Osteocyte (in vitro differentiated cells): ENCODE measurements at places on chromosomes 11 and 22. TPM values are rescaled to one million over a fixed set of nuclear protein-coding genes. Genes with fewer than 3 reads are reported as not detected.

DNA sequence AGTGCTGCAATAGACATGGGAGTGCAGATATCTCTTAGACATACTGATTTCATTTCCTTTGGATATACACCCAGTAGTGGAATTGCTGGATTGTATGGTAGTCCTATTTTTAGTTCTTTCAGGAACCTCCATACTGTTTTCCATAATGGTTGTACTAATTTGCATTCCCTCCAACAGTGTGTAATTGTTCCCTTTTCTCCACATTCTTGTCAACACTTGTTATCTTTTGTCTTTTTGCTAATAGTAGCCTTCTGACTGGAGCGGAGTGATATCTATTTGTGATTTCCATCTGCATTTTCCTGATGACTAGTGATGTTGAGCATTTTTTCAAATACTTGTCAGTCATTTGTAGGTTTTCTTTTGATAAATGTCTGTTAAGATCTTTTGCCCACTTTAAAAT lies 128.9 kb downstream of the CTNND1 start:
- no peak overlapping the region for H3K4me3 ChIP-seq
- H3K27ac ChIP-seq = no peak overlapping the region
- no peaks in the 10 kb centered on the region for H3K4me1 ChIP-seq
- DNase-seq = no peak

DNA sequence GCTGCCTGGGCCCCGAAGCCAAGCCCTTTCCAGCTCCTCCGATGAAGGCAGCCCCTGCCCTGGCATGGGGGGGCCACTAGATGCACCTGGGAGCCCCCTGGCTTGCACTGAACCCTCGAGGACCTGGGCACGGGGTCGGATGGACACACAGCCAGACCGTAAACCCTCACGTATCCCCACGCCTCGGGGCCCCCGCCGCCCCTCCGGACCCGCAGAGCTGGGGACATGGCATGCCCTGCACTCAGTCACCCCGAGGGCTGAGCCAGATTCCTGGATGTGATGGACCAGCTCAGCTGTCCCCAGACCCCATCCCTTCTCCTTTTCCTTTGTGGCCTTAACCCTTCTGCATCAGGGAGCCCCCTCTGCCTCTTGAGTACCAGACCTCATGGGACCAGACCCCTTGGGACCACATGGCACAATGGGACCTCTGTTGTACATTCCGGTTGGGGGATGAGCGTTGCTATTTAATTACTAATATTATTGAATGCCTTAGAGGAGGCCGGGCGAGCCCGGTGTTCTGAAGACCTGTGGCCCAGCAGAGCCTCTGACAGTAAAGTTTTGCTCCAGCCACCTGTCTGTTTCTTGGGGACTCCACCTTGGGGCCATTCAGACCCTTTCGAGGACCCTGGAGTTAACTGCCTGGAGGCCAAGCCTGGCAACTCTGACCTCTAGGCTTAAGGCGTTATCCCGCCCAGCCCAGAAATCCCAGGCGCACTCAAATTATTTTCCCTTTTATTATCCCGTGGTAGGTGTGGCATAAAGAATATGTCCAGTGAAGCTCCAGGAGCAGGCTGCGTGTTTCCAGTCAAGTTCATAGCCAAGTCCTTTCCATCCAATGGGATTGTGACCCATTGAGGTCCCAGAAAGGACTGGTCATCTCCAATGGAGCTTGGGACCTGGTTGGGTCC lies 3.0 kb downstream of the RASL10A start:
- H3K27me3 ChIP-seq = peaks cover 25% of the 10 kb centered on the region
- no peak overlapping the region for H3K4me3 ChIP-seq
- no peaks in the 10 kb centered on the region for H3K36me3 ChIP-seq
- peak overlapping the region; percentile 79 for H3K27ac ChIP-seq

Gene OR52H1
- total RNA-seq = not detected in 2 replicates

DNA sequence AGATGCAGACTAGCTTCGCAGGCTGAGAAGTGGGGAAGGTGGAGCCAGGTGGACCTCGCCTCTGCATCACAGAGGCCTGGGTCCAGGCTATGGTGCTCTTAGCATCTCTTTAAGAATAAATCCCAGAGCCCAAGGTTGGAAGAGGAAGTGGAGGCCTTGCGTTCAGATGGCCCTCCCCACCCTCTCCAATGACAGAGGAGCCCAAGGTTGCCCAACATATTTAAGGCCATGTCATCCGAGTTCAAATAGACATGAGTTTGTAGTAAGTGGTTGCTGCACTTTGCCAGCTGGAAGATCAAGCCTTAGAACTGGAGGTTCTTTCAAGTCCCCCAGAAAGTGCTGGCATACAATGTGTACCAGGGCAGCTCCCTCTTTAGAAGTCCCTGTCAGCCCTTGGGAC lies 47.1 kb upstream of the HORMAD2 start:
- peaks cover 13% of the 10 kb centered on the region for H3K36me3 ChIP-seq
- no peaks in the 10 kb centered on the region for H3K27me3 ChIP-seq
- peaks cover under 1% of the 10 kb centered on the region for H3K4me1 ChIP-seq

- no peak for DNase-seq
- no peaks in the 10 kb centered on the region for H3K27me3 ChIP-seq
- H3K4me3 ChIP-seq = no peak overlapping the region
- H3K36me3 ChIP-seq = peaks cover 29% of the 10 kb centered on the region
- H3K27ac ChIP-seq = peak overlapping the region; percentile 37
These were observed 30.7 kb upstream of the ARFGAP3 start for GRCh38 chr22:42887523-42888507.

- H3K4me1 ChIP-seq = no peaks in the 10 kb centered on the region
- H3K4me3 ChIP-seq = no peak overlapping the region
- H3K27me3 ChIP-seq = no peaks in the 10 kb centered on the region
- H3K27ac ChIP-seq = no peak overlapping the region
- DNase-seq = no peak
These were observed 77.5 kb downstream of the EFCAB6 start for GRCh38 chr22:43734370-43735150.

GRCh38 chr11:34464591-34465051 lies 25.9 kb downstream of the CAT start:
- DNase-seq = no peak
- peaks cover 62% of the 10 kb centered on the region for H3K36me3 ChIP-seq
- H3K27ac ChIP-seq = no peak overlapping the region
- no peak overlapping the region for H3K4me3 ChIP-seq
- H3K4me1 ChIP-seq = no peaks in the 10 kb centered on the region

Gene RPS19BP1
- 51.1 and 53.1 TPM in 2 replicates for total RNA-seq

DNA sequence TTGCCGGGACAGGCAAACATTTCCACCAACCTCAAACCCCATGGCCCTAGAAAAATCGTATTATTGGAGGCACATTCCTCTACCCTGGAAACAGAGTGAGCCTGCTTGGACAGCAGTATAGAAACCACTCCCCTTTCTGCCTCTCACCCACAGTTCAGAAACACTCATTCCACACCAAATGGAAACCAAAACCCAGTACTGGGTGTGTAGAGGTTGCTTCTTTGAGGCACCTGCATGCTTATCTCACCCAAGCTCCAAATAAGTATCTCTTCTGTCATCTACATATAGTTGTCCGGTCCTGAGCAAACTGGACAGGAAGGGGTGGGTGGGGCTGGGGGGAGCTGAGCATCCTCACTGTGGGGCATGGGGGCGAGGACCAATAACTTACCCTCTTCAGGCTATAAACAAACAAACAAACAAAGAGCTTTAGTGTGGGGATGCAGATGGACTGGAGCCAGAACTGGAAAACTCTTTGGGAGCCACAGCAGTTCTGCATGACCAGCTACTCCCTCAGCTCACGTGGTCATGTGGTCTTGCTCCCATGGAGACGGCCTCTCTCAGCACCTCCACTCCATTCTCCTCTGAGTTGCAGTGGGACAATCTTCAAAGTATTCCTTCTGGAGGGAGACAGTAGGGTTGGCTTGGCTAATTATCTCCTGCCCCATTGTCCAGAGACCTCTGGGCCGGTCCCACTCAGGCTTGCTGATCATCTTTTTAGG lies 1.0 kb upstream of the PLAAT2 start:
- no peak overlapping the region for H3K27ac ChIP-seq
- peaks cover 11% of the 10 kb centered on the region for H3K4me1 ChIP-seq
- peaks cover 13% of the 10 kb centered on the region for H3K27me3 ChIP-seq
- H3K36me3 ChIP-seq = no peaks in the 10 kb centered on the region
- H3K4me3 ChIP-seq = no peak overlapping the region
- DNase-seq = no peak

DNA sequence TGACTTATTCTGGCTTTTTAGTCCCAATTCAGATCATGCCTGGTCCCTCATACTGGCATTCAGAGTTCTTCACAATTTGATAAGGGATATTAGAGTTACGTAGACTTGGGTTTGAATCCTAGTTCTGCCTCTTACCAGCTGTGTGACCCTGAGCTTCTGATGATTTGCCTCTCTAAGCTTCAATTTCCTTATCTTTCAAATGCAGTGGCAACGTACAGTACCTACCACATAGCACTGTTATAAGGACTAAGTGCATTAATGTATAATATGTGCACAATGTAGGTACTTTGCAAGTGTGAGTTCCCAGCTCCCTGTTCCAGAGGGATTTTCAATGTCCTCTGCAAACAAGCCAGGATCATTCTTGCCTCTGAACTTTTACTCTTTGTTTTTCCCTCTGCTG lies 7.3 kb downstream of the RHOG start:
- DNase-seq = no peak
- H3K4me3 ChIP-seq = no peak overlapping the region
- H3K27me3 ChIP-seq = no peaks in the 10 kb centered on the region
- H3K27ac ChIP-seq = no peak overlapping the region

DNA sequence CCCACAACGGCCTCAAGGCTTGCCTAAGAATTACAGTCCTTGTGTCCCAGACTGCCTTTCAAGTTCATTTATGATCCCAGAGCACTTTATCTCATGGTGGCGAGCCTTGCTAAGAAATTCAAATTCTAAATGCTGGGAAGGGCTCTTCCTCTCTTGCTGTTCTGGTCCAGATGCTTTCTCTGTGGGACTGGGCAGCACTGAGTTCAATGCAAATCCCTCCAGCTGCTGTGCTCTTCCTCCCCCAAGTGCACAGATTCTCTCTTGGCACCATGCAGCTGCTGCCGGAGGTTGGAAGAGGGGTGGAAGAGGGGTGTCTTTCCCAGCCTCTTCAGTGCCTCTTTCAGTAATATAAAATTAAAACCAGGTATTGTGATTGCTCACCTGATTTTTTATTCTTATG lies 828.0 kb downstream of the DLG2 start:
- H3K4me3 ChIP-seq = no peak overlapping the region
- no peak for DNase-seq
- no peaks in the 10 kb centered on the region for H3K27me3 ChIP-seq
- H3K4me1 ChIP-seq = no peaks in the 10 kb centered on the region
- H3K27ac ChIP-seq = no peak overlapping the region

Gene ARHGAP42
- 12.7 and 14.2 TPM in 2 replicates for total RNA-seq

Gene CRYBB2
- not detected in 2 replicates for total RNA-seq

DNA sequence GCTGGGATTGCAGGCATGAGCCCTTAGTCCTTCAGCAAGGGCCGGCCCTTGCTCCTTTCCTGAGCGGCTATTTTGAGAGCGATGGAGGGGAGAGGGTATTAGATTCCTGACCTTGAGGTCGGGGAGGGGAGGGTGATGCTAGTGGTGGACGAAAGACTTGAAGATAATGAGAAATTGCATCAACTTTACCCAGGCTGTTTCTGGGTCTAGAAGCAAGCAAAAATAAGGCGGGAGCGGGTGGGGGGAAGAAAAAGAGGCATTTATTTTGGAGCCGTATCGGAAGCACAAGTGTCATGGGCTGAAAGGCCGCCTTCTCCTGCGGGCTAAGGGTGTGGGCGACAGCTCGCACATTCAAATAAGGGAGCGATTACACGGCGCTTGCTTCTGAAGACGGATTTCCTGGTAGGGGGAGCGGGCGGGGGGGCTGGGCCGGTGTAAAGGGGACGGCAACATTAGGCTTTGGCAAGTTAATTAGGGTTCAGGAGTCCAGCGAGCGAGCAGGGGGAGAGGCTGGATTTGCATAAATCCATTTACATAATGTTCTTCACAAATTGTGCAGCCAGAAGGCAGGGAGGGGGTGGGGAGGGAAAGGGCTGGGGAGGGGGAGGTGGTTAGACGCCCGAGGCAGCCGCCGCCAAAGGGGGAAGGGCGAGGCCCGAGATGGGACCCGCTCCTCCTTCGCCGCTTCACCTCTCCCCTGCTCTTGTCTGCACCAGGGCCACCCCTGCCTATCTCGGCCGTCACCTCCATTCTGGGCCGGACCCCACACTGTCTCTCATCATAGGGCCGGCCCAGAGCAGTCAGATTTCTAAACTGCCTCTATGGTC lies 245.9 kb downstream of the MIAT start:
- DNase-seq = no peak
- peaks cover under 1% of the 10 kb centered on the region for H3K36me3 ChIP-seq
- H3K4me3 ChIP-seq = no peak overlapping the region
- H3K27me3 ChIP-seq = no peaks in the 10 kb centered on the region
- H3K27ac ChIP-seq = no peak overlapping the region

Gene CARD18
- not detected in 2 replicates for total RNA-seq

DNA sequence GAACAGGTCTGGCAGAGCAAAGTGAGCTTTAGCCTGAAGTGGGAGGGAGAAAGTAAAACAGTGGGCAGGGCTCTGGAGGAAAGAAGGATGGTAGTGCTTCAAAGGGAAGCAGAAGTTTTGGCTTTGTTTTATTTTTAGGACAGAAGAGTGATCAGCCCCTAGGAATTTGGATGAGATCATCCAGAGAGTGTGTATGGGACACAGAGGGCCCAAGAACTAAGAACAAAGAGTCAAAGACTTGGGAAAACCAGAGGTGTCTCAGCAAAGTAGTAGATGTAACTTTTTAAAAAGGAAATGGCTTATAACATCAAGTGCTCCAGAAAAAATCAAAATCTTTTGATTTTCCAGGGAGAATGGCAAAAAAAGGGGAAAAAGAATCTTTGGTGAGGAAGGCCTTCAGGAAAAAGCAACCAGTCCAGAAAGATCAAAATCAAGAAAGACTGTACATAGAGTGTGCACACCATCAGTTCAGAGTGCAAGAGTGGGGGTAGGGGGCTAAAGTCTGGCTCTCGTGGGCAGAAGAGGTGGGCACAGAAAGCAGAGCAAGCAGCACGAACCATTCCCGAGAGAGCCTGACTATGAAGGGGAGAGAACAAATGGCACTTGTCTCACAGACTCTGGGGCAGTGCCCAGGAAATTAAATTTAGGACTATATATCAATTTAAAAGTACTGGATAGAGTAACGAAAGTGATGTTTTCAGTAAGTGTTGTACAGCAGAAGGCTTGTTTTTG lies 30.0 kb downstream of the MAPK1 start:
- peaks cover 43% of the 10 kb centered on the region for H3K4me1 ChIP-seq
- no peaks in the 10 kb centered on the region for H3K27me3 ChIP-seq
- H3K36me3 ChIP-seq = peaks cover 1% of the 10 kb centered on the region

Gene GPHA2
- total RNA-seq = not detected in 2 replicates

Gene TRMT2A
- total RNA-seq = 60.8 and 62.9 TPM in 2 replicates

Gene PAMR1
- total RNA-seq = 3.8 and 4.4 TPM in 2 replicates

Gene TTC38
- total RNA-seq = 26.2 and 28.1 TPM in 2 replicates

DNA sequence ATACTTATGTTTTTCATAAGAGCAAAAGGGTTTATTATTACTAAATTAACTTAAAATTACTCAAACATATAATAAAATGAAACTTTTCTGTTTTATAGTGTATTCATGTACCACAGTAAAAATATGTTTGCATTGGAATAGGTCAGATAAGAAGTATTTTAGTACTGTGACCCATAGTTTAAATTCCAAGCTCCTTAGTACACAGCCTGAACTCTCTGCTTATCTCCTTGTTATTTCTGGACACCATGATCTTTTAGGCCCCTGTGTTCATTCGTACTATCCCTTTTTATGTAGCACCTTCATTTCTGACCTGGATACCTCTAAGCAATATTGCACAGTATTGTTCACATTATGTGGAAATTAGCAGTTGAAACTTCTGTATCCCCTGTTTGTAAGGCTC lies 296.7 kb upstream of the SYN3 start:
- no peak overlapping the region for H3K27ac ChIP-seq
- no peaks in the 10 kb centered on the region for H3K36me3 ChIP-seq
- H3K4me1 ChIP-seq = peaks cover 22% of the 10 kb centered on the region
- no peak overlapping the region for H3K4me3 ChIP-seq

Gene SHISAL1
- total RNA-seq = 5.0 and 6.1 TPM in 2 replicates
